ENCODE measurements at places on chromosomes 3 and 15.

- no peak for DNase-seq
Measured at GRCh38 chr15:39804026-39804425, 21.4 kb upstream of the FSIP1 start.

DNA sequence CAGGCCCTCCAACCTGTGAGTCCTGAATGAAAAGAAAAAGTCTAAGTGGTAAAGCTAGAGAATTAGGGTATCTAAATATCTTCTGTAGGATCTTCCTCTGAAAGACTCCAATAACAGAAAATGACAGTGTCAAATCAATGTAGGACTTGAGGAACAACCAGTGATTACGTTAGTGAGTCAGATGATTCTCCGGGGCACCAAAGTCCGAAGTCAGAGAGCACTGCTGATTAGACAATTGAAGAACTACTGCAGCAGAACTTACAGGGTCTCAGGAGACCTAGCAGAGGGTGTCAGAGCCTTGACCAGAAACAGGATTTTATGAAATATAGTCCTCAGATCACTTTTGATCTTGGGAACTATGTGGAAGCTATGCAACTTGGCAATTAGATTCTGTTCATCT, 605.8 kb downstream of the EPHA3 start:
- no peak for DNase-seq

- DNase-seq = no peak
Measured at GRCh38 chr3:52678265-52679198, 7.2 kb downstream of the PBRM1 start.

DNA sequence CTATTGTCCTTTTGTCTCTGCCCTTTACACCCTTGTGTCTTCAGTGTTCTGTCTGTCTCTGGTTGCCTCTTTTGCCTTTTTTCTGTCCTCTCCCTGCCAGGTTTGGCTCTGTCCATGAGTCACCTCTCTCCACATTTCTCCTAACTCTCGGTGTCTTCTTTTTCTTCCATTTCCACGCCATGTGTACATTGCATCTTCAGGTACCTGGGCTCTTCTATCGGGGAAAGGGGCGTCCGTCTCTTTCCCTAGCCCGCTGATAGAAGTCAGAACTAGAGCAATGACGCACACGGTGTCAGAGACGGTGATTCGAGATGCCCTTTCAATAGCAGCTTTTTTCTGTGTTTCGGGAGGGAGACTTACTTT, 641 bp downstream of the OPA1 start:
- no peak for DNase-seq

DNA sequence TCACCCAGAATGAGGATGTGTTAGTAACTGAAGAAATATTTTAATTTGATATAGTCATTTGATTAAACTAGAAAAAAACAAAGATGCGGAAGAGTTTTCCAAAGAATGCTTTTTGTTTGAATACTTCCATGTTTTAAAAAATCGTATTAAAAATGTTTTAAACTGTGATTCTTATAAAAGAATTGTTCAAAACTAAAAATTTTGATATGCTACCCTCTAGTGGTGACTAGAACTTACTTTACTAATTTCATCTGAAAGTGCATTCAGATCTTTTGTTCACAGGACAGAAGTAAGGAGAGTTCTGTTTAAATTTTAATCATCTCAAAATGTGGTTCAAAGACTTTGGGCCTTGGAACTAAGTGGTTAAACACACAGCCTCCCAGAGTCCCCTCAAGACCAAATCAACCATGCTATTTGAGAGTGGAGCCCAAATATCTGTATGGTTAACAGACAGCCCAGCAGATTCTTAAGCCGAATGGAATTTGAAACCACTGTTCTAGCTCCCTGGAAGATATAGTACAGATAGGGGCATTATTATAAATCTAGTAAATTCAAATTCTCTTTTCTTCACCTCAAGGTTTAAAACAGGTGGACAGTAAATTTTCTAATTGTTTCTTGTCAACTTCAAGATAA, 45.2 kb upstream of the SYNPR start:
- no peak for DNase-seq

GRCh38 chr3:143329567-143330211, 210.1 kb downstream of the CHST2 start:
- DNase-seq = no peak

- DNase-seq = no peak
Measured at GRCh38 chr3:102619361-102619760, 184.5 kb downstream of the ZPLD1 start.

DNA sequence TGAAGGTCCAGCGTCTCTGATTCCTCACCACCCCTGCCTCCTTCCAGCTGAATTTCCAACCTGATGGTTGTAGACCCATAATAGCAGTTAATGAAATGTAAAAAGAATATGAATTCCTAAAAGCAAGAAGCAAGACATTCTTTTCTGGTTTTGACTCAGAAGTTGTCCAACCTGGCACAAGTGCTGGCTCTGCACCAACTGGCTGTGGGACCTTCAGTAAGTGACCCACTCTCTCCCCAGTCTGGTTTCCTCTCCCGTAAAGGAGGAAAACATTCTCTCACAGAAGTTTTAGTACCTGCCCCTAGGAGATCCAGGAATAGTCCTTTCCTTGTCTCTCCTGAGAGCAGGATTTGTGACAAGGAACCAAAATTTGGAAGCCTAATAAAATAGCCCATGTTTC, 236.9 kb upstream of the TRIM42 start:
- DNase-seq = no peak

DNA sequence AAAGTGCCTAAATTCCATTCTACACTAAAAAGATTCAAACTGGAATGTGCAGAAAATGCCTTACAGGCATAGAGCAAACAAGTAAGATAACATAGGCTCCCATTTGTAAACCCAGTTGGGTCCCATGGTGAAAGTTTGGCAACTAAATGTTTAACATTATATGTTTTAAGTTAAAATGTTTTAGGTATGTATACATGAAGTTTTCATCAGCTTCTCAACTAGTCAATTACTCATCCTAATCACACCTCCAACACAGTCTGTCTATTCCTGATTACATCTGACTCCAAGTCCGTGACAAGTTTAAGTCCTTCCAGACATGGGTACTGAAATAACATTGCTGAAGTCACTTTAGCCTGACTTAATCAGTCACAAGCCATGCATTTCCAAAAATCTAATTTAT, 25.0 kb downstream of the MYLK start:
- DNase-seq = no peak

- DNase-seq = no peak
Measured at GRCh38 chr3:196149831-196150301, 61.3 kb downstream of the ZDHHC19 start.

GRCh38 chr15:43518197-43518761, 871 bp downstream of the MAP1A start:
- no peak for DNase-seq

- DNase-seq = no peak
Measured at GRCh38 chr15:79615754-79616153, 183.6 kb downstream of the MINAR1 start.

GRCh38 chr3:60080648-60081047, 1030.8 kb upstream of the CFAP20DC start:
- DNase-seq = no peak

DNA sequence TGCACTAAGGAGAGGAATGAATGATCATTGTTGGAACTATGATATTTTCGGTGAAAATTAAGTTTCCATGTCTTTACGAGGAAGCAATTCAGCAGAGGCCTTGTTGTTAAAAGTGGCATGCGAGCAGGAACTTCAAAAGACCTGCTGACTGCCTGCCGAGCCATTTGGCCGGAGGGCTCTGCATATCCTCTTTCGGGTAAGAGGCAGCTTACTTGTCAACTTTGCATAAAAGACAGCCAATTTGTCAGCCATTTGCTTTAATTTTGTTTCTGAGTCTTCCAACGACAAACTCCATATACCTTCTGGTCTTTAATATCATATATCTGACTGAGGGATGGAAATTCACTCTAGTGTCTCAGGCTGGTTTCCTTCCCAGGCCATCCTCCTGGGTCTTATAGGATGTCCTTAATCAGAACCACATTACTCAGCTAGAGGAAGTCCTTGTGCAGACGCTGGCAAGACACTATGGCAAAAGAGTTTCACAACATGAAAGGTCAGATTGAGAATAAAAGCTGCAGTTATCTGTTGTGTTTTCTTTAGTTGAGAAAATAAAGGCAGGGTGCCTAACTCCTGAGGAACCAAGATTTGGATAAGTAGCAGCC, 128.7 kb upstream of the WNT5A start:
- no peak for DNase-seq

- no peak for DNase-seq
Measured at GRCh38 chr3:5058471-5058951, 63.6 kb upstream of the ARL8B start.
